Smooth muscle cell of bladder (primary cell): ENCODE measurements at places on chromosomes 12 and 14. TPM values are rescaled to one million over a fixed set of nuclear protein-coding genes. Genes with fewer than 3 reads are reported as not detected.

The AQP2 gene
- total RNA-seq: not detected in 2 replicates

The GPR135 gene
- total RNA-seq: 2.1 and 3.2 TPM in 2 replicates

The RPS26 gene
- total RNA-seq: 52.3 and 82.2 TPM in 2 replicates

The PTHLH gene
- total RNA-seq: 2.0 and 17.8 TPM in 2 replicates

The PTPRO gene
- total RNA-seq: 0.85 and 1.3 TPM in 2 replicates

The ARMH4 gene
- 1.00 and 4.0 TPM in 2 replicates for total RNA-seq

The ETFBKMT gene
- total RNA-seq: 3.2 and 3.3 TPM in 2 replicates

The IGFBP6 gene
- 666 and 756 TPM in 2 replicates for total RNA-seq

The PMCH gene
- total RNA-seq: not detected in 2 replicates

The OVCH1 gene
- 0.09 and 0.14 TPM in 2 replicates for total RNA-seq

The TNFAIP2 gene
- 101 and 114 TPM in 2 replicates for total RNA-seq

The GLIPR1L1 gene
- total RNA-seq: not detected in 2 replicates

The TIGAR gene
- total RNA-seq: 10.7 and 12.9 TPM in 2 replicates

The MYO1H gene
- total RNA-seq: 0.14 TPM in 1 of 2 replicates, not detected in the other

The C14orf180 gene
- not detected in 2 replicates for total RNA-seq

The C1QL4 gene
- total RNA-seq: under 0.01 TPM in 1 of 2 replicates, not detected in the other

The HOXC13 gene
- total RNA-seq: not detected in 2 replicates

The INTS13 gene
- 25.3 and 28.4 TPM in 2 replicates for total RNA-seq

The SDR9C7 gene
- under 0.01 TPM in 1 of 2 replicates, not detected in the other for total RNA-seq

The LRRC10 gene
- under 0.01 TPM in 1 of 2 replicates, not detected in the other for total RNA-seq

The LMO3 gene
- 4.1 and 10.8 TPM in 2 replicates for total RNA-seq

The BTBD7 gene
- 18.1 and 24.9 TPM in 2 replicates for total RNA-seq

The KRT75 gene
- total RNA-seq: not detected in 2 replicates

The CRIP1 gene
- total RNA-seq: 2.0 and 3.3 TPM in 2 replicates
